ENCODE measurements at places on chromosomes 6 and 20. TPM values are rescaled to one million over a fixed set of nuclear protein-coding genes. Genes with fewer than 3 reads are reported as not detected.

- DNase-seq: no peak
Observed at GRCh38 chr6:46704562-46704961, 16.9 kb downstream of the TDRD6 start.

- no peak for DNase-seq
Observed at GRCh38 chr20:45893831-45894230, 2.7 kb downstream of the CTSA start.

- no peak for DNase-seq
Observed at GRCh38 chr6:56162081-56162480, 85.3 kb downstream of the COL21A1 start.

DNA sequence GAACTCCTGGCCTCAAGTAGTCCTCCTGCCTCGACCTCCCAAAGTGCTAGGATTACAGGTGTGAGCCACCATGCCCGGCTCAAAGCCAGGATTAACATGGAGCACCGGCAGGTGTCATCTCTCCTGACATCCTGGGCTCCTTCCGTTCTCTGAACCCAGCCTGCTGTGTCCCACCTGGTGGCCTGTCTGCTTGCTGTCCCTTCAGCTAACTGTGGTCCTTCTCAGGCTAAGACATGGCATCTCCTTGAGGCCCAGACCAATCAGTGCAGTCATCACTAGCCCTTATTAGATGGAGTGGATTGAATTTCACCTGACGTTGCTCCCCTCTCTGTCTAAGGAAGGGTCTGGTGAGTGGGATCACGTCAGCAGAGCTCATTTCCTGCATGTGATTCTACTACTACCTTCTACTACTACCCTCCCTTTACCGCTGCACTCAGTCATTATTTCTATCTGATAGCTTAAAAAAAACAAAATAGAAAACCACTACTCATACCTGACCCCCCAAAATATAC lies 28.0 kb upstream of the SYNJ2 start:
- DNase-seq: no peak

Gene ZBP1
- total RNA-seq: 4.0 TPM

Gene DTNBP1
- total RNA-seq: 21.0 TPM

Gene DLK2
- total RNA-seq: 0.27 TPM

All from left colon (tissue), 2 donors.